Peyer's patch (tissue), 4 donors: ENCODE measurements at places on chromosomes 6 and 20. TPM values are rescaled to one million over a fixed set of nuclear protein-coding genes. Genes with fewer than 3 reads are reported as not detected.
A peak's percentile ranks its signal among the peaks of the same experiment; 100 is the strongest.

DNA sequence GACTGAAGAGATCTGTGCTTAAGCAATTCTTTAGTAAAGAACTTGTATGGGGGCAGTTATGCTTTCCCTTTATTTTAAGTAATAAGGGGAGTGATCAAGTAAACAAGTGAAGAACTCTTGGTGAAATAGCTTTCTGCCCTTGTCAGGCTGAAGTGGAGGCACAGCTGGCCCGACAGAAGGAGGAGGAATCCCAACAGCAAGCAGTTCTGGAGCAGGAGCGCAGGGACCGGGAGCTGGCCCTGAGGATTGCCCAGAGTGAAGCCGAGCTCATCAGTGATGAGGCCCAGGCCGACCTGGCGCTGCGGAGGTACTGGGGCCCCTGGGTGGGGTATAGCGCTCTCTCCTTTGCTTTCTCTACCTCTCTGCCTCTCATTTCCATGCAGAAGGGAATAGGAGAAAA, 143.3 kb downstream of the MYO6 start:
- no peak for DNase-seq

GRCh38 chr20:48614593-48615274, 213.1 kb downstream of the PREX1 start:
- no peak for DNase-seq

- peak; percentile 86 for DNase-seq
These were observed 931 bp upstream of the UCKL1 start for GRCh38 chr20:63957004-63957689.

DNA sequence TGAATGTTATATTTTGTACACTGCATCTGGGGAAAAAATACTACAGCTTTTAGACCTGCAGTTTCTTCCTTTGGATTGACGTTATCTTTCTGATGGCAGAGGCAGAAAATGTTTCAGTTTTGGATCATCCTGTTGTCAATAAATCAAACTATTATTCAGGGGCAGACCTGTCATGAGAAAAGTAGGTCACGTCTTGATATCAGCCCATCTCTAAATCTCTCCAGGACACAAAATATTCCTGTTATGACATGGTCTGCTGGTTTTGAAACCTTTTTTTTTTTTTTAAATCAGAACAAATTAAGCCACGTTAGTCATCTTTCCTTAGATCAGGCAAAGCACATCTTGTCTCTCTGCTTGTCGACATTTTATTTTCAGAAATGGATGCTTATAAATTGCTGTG, 24.0 kb downstream of the IL20RA start:
- no peak for DNase-seq

DNA sequence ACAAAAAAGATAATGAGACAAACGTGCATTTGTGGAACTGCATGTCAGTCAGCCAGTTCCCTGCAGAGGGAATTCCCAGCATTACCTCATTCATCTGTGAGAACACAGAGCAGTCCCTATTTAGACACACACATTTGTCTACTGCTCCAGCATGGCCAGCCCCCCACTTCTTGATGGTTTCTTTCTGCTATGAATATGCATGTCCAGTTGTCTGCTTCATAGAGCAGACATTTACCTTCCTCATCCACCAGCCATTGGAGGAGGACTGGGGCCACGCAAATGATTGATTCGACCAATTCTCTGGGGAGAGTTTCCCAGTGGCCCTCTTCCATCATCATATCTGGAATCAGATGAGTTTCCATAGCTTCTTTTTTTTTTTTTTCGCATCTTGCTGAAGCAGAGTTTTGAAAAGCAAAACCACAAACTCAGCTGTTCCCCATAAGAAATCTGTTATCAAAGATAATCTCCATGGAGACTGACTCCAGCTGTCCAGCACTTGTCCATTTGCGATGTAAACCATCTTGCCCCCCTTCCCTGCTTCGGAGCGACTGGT, 11.8 kb downstream of the ENPP1 start:
- no peak for DNase-seq

DNA sequence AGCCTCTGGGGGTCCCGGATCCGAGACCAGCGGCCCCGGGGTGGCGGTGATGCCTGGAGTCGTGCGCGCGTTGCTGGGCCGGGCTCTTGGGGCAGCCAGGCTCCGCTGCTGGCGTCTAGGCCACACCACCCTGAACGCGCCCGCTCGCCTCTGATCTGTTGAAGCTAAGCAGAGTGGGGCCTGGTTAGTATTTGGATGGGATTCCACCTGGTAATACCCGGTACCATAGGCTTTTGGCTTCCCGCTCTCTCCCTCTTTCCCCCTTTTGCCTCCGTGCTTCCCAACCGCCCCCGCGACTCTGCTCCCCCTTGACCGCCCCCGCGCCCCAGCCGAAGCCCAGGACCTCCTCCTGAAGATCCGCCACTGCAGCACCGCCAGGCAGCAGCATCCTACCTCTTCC, 1383.5 kb upstream of the DEFB115 start:
- peak; percentile 76 for DNase-seq

- DNase-seq = no peak
These were observed 62.3 kb upstream of the SHLD1 start for GRCh38 chr20:5687884-5688283.

DNA sequence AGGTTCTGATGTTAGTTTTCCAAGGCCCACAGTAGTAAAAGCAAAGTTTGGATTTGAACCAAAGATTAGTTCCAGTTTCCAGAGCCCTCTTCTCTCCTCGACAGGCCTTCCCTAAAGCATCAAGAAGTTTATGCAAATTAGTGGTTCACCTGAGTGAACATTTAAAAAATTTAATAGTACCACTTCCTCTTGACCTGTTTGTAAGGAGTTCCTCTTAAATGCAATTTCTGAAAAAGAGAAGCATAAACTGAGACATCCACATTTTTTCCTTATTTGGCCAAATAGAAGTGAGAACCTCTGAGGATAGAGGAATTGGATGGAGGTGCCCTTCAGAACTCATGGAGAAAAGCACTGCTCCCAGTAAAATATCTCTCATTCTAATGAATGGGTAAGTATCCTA, 1.2 kb upstream of the DSE start:
- no peak for DNase-seq

DNA sequence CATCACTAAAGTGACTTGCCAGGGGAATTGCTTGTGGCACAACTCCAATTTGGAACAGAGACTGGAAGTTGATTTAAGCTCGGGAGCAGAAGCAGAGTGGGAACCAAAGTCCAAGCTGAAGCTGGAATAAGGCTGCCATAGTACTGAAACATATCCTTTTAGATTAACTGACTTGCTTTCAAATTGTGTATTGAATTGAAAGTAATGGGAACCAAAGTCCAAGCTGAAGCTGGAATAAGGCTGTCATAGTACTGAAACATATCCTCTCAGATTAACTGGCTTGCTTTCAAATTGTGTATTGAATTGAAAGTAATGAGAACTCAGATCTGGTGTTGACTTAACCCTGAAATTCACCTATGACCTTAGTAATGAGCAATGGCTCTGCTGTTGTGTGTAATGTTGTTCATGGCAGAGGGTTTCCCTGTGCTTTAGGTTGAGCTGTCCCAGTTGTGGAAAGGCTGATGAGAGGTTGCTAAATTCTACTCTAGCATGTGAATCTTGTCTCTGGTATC, 40.2 kb downstream of the CENPW start:
- no peak for DNase-seq

DNA sequence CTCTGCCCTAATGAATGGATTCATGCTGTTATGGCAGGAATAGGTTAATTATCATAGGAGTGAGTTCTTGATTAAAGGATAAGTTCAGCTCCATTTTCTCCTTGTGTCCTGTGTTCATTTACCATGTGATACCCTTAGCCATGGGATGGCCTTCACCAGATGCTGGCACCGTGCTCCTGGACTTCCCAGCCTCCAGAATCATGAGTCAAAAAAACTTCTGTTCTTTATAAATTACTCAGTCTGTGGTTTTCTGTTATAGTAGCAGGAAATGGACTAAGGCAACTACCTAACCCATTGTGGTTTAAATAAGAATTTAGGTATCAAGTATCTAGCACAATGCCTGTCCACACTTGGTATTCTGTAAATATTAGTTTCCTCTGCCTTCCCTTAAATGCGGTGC, 223.5 kb downstream of the MEI4 start:
- DNase-seq = no peak

DNA sequence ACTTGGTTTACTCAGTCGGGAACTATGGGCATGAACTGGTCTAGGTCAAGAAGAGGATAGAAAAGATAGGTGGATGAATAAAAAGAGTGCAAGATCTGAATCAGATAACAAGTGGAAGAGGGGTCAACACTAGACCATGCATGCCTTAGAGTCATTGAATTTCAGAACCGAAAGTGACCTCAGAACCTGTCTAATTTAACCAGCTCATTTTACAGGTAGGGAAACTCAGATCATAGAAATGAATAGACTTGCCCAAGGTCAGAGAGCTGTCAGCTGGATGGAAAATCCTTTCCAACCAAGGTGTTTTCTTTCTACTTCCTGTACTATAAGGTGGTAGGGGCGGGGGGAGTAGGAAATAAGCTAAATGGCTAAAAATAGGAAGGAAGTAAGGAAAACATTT, 121.4 kb upstream of the ADGRF1 start:
- no peak for DNase-seq

- DNase-seq = peak; percentile 79
These were observed 53.9 kb upstream of the TAGAP start for GRCh38 chr6:159098636-159099106.

- peak; percentile 44 for DNase-seq
These were observed 96.1 kb downstream of the PAK5 start for GRCh38 chr20:9742821-9743220.

GRCh38 chr20:34557936-34558319, 590 bp upstream of the MAP1LC3A start:
- no peak for DNase-seq

GRCh38 chr6:81304466-81304865, 448.0 kb downstream of the TENT5A start:
- no peak for DNase-seq

- DNase-seq = no peak
These were observed 408 bp downstream of the PTCHD4 start for GRCh38 chr6:48110436-48111142.

GRCh38 chr6:111176760-111177099, 89.4 kb downstream of the SLC16A10 start:
- DNase-seq = no peak

DNA sequence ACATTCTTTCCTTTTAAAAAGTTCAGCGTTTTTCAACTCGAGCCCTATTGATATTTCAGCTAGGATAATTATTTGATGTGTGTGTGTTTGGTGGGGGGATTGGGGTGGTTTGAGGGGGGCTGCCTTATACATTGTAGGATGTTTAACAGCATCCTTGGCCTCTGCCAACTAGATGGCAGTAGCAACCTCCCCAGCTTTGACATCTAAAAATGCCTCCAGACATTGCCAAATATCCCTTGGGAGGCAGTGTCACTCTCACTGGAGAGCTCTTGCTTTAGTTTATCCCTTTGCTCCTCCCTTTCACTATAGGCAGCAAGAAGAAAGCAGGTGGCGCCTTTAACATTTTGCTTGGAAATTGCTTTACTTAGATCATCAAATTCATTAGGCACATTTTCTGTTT, 14.6 kb upstream of the TP53TG5 start:
- no peak for DNase-seq

- no peak for DNase-seq
These were observed 67.9 kb upstream of the BTN3A2 start for GRCh38 chr6:26296857-26297648.

- DNase-seq = no peak
These were observed 6.4 kb upstream of the METTL24 start for GRCh38 chr6:110364364-110365105.

GRCh38 chr6:145711372-145711771, 23.9 kb downstream of the EPM2A start:
- DNase-seq = no peak

GRCh38 chr6:20706238-20706938, 172.1 kb downstream of the CDKAL1 start:
- DNase-seq = no peak

DNA sequence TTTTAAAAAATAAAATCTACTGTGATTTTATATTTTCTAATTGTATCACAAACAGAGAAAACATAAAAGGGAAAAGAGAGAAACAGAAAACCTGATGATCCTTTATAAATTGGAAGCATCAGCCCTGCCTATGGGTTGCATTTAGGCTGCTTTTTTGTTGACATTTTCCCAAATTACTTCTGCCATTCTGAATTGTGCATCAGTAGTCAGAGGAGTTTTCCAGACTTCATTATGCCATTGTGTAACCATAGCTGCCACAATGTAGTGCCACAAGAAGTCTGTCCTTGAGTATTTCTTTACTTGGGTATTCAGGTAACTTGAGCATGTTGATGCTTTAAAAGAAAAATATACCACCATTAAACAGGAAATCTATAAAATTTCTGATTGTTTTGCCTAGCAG, 130.3 kb downstream of the HACE1 start:
- no peak for DNase-seq

DNA sequence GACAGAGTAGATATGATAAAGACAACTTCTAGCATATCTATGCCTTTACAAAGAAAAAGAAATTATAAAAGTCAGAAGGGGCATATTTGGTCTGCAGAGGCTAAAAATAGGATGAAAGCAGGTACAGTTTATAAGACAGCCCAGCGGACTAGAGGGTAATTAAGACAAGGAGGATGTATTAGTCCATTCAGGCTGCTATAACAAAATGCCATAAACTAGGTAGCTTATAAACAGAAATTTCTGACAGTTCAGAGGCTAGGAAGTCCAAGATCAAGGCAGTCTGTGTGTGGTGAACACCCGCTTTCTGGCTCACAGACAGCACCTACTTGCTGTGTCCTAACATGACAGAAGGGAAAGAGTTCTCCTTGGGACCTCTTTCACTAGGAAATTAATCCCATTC, 5.7 kb downstream of the HBS1L start:
- DNase-seq = no peak

DNA sequence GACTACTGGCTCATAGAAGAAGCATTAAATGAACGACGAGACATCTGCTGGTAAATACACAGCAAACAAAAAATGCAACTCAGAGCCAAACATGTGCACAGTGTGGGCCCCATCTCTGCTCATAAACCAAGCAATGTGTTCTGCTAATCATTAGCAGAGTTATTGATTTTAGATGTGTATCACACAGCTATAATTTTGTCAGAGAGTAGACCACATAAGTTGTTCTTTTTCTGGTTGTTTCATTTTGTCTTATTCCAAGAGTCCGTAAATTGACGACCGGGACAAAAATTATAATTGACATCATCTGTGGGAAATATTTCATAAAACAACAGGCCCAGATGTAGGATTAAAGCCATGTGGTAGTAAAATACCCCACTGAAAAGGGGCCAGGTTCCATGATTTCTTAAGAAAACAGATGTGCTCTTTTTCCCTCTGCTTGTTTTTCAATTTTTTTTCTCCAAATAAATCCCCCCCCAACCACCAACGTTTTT, 423.6 kb downstream of the HAO1 start:
- DNase-seq = no peak

GRCh38 chr6:81834141-81834681, 81.7 kb upstream of the TENT5A start:
- peak; percentile 45 for DNase-seq

GSTA4 gene
- 14.4 TPM for total RNA-seq

DLL1 gene
- 38.7 TPM for total RNA-seq

YIPF3 gene
- total RNA-seq = 94.1 TPM

USP49 gene
- 5.4 TPM for total RNA-seq

C20orf141 gene
- not detected for total RNA-seq

PRPH2 gene
- 9.9 TPM for total RNA-seq

FAM209B gene
- total RNA-seq = not detected

ARMC12 gene
- not detected for total RNA-seq

WFDC11 gene
- total RNA-seq = not detected

GABRR1 gene
- not detected for total RNA-seq

PLA2G7 gene
- 3.3 TPM for total RNA-seq

GDAP1L1 gene
- not detected for total RNA-seq
